ENCODE measurements at places on chromosomes 1 and 21. TPM values are rescaled to one million over a fixed set of nuclear protein-coding genes. Genes with fewer than 3 reads are reported as not detected.

SH2D2A gene
- total RNA-seq: 1.1 TPM

SPRR1A gene
- not detected for total RNA-seq

PGLYRP3 gene
- total RNA-seq: not detected

SLC35D1 gene
- 3.1 TPM for total RNA-seq

BRINP3 gene
- total RNA-seq: 0.05 TPM

RHBDL2 gene
- not detected for total RNA-seq

CELA3B gene
- total RNA-seq: not detected

PCBP3 gene
- 2.0 TPM for total RNA-seq

GPR137B gene
- total RNA-seq: 27.5 TPM

CHIA gene
- not detected for total RNA-seq

KIF14 gene
- 0.19 TPM for total RNA-seq

NUF2 gene
- total RNA-seq: 0.59 TPM

ILDR2 gene
- total RNA-seq: 4.1 TPM

TNFAIP8L2 gene
- 1.5 TPM for total RNA-seq

DNAH14 gene
- total RNA-seq: 5.6 TPM

Measured in Right ventricle myocardium superior (tissue), 1 donor.